Osteoblast (primary cell): ENCODE measurements at places on chromosomes 3 and 15. TPM values are rescaled to one million over a fixed set of nuclear protein-coding genes. Genes with fewer than 3 reads are reported as not detected.

Gene NMNAT3
- total RNA-seq: 0.36 and 0.59 TPM in 2 replicates

Gene TMEM62
- 17.7 and 25.6 TPM in 2 replicates for total RNA-seq

DNA sequence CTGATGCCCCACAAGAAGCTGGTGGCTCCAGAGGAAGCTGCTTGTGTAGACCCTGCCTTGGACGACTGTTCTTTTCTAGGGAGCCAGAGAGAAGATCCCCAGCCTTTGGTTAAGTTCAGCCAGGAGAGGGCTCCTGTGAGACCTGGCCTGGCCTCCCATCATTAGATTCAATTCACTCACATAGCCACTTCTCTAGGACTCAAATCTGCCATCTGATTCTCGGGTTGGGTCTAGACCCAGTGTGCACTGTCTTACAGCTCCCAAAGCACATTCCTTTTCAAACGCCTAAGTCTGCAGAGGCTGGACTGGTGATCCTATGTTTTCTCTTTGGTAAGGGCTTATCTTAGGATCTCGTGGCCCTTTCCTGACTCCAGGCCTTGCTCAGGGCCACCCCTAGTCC is 81.7 kb upstream of the NPHP3 start:
- no peak for DNase-seq

DNA sequence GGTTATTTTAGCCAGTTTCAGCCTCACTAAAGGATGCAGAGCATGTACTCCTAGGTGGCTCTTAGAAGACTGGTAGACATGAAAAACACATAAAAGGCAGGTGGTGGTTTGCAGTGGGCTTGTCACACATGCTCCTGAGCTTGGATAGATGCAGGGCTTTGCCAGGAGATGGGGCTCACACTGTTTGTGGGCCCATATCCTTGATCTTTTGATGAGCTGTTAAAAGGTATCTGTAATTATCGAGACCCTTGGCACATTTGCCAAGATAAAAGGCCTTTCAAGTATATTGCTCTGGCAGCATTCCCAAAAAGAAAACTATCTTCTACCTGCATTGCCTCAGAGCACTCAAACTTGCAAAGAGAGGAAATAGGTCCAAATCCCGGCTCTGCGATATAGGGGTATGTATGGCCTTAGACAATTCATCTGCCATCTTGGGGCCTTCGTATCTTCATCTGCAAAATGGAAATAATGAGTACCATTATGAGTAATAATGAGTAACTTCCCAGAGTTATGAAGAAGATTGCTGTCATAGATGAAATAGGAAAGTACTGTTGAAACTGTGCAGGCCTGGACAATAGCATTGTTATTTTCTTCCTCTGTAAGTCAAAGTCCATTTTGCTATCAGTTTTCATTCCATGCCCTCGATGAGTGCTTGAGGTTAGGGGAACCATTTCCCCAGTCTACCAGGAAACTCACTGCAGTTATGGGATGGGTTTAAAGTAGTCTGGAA is 172.7 kb downstream of the SYNPR start:
- DNase-seq: no peak

DNA sequence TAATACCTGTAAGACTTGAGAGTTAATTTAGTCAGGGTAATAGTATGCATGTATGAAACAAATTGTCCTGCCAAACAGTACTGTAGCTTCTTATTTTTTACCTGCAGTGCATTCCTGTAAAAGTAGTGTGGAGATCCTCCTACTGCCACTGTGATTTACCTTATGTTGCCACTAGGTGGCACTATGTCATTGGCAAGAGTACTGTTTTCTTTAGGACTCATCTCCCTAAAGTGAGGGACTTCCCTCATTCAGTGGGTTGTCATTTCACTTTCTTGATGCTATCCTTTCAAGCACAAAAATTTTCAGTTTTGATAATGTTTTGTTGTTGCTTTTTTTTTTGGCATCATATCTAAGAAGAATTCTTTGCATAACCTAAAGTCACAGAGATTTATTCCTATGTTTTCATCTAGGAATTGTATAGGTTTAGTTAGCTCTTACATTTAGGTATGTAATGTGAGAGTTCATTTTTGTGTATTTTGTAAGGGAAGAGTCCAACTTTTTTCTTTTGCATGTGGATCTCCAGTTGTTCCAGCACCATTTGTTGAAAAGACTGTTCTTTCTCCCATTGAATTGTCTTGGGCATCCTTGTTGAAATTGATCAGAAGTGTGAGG is 105.7 kb downstream of the AKAP13 start:
- peak; percentile 73 for DNase-seq

DNA sequence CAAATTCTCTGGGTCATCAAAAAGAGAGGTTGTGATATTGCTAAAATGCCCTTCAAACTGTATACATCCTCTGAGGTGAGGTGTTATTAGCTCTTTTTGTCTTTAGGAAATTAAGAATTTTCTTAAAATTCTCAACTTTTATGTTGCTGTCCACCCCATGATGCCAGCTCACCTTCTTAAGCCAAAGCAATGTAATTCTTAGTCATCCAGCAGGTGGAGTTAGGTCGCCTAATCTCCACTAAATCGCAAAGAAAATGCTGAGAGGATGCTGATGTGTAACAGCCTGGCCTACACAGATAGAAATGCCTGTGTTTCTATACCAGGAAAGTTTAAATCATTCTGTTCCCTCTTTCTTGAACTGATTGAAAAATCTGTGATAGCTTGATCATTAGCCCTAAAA is 770.2 kb upstream of the ALCAM start:
- peak; percentile 1 for DNase-seq

GRCh38 chr3:61561374-61562041 is at the start of gene PTPRG:
Gene PTPRG (plus strand): TSS chr3:61561571. CDS start chr3:61562288, 717 bp downstream.
- DNase-seq: peak; percentile 98

DNA sequence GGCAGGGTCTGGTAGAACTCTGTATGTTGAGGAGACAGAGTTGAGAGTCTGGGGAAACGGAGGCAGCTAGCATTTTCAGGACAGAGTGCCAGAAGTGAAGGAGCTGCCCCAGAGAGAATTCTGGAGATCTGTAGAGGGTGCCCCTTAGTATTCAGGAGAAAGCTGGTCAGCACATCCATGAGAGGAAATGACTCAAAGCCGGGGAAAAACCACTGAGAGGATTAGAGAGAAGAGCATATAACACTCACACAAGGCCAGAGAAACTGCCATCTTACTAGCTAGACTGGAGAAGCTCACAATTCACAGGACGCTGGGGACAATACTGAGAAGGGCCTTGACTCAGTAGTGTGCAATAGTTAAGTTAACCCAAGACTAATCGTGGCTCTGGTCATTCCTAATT is 75.7 kb upstream of the DPPA4 start:
- DNase-seq: peak; percentile 21

GRCh38 chr3:78314327-78314726 is 1274.4 kb downstream of the ROBO2 start:
- DNase-seq: no peak
